Activated CD8-positive, alpha-beta memory T cell treated with anti-CD3 and anti-CD28 coated beads for 1 hour (primary cell): ENCODE measurements at places on chromosomes 6 and 20.
A peak's percentile ranks its signal among the peaks of the same experiment; 100 is the strongest.

GRCh38 chr6:12436224-12436623, 146.1 kb downstream of the EDN1 start:
- no peak for DNase-seq

DNA sequence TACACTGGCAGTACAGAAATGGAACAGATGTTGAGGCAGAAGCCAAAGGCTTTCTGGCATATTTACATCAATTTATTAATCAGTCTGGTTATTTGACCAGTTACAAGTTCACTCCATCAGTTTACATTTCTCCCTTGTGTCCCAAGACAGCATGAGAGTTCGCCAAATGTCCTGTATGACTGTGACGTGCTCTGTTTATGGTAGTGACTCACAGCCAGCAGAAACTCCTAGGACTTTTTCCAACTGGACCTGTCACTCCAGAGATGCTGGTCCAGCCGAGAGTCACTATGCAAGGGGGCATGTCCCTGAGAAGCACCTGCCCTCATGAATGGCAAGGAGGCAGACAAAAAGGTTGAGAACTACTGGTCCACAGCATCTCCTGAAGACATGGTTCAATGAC, 160.0 kb downstream of the LRFN2 start:
- no peak for DNase-seq

DNA sequence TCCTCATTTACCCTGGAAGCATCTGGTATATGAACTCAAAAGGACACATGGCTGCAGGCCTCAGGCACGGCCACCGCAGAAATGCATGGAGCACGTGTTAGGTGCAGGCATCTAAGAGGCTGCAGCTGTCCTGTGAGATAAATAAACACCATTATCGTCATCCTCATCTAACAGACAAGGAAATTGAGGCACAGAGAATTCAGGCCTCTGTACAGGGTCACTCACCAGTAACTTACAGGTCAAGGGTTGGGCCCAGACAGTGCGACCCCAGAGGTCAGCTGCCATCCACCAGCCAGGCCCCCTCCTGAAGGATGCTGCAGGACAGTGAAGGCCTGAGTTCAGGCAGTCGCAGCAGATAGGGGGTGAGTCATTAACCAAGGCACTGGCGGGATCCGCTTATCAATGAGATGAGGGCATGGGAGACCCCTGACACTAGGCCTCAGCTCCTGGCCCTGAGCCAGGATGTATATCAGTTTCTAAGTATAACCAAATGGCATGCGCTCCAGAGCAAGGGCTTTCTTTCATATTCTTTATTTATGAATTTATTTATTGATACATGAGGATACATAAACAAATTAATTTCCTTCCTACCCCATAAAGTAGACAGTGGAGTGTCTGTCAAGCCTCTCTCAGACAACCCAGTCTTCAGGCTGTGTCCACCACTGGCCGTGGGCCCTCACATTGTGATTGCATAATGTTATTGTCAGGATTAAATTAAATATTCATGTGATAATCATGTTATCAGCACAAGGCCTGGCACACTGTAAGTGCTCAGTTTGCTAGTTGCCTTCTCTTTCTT, 316.9 kb downstream of the QKI start:
- no peak for DNase-seq

DNA sequence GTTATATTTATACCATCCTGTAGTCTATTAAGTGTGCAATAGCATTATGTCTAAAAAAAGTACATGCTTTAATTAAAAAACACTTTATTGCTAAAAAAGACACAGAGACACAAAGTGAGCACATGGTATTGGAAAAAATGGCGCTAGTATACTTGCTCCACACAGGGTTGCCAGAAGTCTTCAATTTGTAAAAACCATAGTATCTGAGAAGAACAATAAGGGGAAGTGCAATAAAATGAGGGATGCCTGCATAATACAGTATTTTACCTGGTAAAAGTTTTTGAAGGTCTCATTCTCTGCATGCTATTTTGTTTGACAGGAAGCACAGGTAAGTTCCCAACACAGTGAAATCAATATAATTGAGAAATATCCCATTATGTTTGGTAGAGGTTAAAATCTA, 1.6 kb downstream of the NOX3 start:
- DNase-seq = no peak

DNA sequence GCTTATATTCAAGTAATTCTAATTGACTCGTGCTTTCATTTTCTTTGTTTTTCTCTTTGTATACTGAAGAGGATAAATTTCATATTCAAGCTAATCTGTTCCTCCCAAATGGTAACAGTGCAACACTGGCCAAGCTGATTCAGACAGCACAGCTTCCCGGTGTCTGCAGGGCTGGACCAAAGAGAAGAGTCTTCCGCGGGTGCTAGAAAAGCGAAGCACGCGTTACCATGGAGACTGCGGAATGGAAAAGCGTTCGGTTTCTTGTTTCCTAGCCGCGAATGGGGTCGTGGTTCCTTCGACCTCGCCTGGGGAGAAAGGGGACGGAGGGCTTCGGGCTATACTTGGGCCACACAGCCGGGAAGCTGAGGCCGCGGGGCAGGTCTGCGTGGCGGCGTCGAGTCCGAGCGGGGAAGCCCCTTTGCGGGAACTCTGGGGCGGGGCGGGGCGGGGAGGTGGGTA, 6.2 kb upstream of the ZNF311 start:
- peak; percentile 19 for DNase-seq

DNA sequence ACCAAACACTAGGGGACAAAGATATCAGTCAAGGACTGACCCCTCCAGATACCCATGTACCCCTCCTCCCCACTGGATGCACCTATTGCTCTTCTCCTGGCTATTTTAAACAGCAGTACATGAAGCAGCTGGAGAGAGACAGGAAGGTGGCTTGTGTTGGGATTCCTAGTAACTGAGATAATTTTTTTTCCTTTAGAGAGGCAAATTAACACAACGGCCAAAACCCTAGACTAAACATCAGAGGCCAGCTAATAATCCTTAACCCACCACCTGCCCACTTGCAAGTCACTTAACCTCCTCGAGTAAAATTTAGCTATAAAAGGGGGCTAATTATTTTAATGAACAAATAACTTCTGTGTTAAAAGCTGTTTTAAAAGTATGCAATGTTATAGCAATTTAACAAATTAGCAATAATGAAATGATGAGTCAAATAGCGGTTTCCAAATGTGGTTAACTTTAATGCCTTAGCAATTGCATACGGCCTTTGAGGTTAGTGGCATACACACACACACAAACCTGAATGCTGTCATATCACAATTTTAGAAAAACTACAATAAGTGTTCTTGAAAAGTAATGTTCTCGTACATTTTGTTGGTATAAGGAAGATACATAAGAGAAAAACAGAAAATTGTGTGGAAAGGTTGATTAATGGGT, 151.7 kb downstream of the FRK start:
- no peak for DNase-seq

DNA sequence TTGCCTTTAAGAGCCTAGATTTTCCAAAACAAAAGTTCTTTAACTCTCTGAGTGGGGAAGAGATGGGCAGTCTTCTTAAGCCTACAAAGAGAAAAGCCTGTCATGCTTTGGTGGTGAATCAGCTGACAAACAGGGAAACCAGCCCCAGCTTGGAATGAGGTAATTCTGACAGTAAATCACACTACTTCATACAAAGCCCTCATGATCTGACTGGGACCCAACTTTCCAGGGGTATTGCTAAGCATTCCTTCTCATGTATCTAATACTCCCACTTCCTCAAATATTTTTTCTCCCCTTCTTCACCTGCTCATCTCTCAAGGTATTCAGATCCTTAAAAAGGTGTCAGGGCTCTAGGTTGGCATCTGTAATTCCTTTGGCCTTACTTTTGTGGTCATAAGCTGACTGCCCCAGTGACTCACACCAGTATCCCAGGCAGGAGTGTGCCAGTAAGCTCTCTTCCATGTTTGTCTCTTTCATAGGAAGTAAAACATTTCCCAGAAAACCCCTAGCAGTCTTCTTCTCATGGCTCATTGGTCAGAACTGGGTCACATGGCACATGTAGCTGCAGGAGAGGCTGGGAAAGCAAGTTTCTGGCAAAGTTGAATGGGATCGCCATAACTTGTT, 15.0 kb upstream of the TBC1D22B start:
- no peak for DNase-seq

DNA sequence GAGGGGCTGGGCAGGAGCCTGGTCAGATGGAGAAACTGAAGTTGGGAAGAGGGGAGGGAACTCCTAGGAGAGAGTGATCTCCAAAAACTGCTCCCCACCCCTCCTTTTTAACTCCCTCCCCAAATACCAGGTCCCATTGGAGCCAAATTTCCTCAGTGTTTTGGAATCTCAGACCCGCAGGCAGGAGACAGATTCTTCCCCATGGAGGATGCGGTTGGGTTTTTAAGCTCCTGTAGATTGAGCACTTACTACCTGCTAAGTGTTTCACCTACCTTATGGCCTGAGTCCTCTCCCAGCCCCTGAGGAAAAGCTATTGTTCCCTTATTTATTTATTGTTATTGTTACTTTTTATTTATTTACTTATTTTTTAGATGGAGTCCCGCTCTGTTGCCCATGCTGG, 73.2 kb downstream of the CEBPB start:
- no peak for DNase-seq

DNA sequence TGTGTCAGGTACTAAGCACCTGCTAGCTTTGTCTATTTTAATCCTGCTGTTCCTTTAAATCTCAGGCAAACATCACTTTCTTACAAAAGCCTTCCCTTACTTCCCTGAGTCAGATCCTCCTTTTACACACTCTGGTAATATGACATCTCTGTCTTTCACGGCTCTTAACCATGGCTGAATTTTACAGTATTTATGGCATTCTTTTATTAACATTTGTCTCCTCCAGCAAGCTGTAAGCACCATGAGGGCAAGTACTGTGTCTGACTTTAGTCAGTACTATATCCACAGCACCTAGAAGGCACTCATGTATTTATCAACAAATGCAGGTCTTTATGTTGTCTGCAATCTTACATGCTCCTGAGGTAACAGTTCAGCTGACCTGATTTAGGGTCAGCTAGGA, 33.7 kb upstream of the HBS1L start:
- no peak for DNase-seq

GRCh38 chr6:152983637-152984512, 1.0 kb upstream of the FBXO5 start:
- peak; percentile 84 for DNase-seq

GRCh38 chr6:6319952-6320811, at the start of gene F13A1:
F13A1 (minus strand) TSS chr6:6320662; CDS start chr6:6318664, 1,998 bp downstream.
- DNase-seq = no peak

- DNase-seq = no peak
Measured at GRCh38 chr6:90676516-90677300, 89.8 kb upstream of the MAP3K7 start.
